ENCODE measurements at places on chromosomes 2 and 18. TPM values are rescaled to one million over a fixed set of nuclear protein-coding genes. Genes with fewer than 3 reads are reported as not detected.

The IL18R1 gene
- polyA plus RNA-seq, result 1.5 TPM

- peaks cover 4% of the 10 kb centered on the region for H3K36me3 ChIP-seq
- H3K27ac ChIP-seq, result peak overlapping the region; percentile 67
- H3K27me3 ChIP-seq, result no peaks in the 10 kb centered on the region
- H3K4me1 ChIP-seq, result peaks cover 9% of the 10 kb centered on the region
- H3K4me3 ChIP-seq, result no peak overlapping the region
- peak; percentile 45 for DNase-seq
Observed at GRCh38 chr2:9914384-9915065, 37.0 kb upstream of the GRHL1 start.

GRCh38 chr2:129935118-129935517 is 44.3 kb upstream of the RAB6C start:
- no peak for DNase-seq
- no peaks in the 10 kb centered on the region for H3K36me3 ChIP-seq
- peaks cover 14% of the 10 kb centered on the region for H3K27me3 ChIP-seq

The EMILIN2 gene
- 0.09 TPM for polyA plus RNA-seq

DNA sequence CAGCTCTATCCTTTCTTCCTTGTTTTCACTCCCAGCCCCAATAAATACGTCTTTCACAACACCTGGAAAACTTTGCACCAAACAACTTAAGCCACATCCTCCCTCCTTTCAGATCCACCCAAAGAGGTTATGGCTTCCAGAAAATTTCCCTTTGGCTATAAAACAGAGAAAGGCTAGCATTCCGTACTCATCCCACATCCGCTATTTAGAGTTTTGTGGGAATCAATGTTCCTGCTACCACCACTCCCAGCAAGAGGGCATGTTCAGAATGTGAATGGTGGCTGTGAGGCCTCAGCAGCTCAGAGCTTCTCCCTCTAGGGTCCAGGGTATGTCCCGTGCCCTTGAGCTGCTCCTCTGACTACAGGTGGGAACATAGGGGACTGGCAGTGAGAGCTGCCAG is 214.6 kb downstream of the NCK2 start:
- DNase-seq, result no peak
- no peaks in the 10 kb centered on the region for H3K36me3 ChIP-seq
- peaks cover 15% of the 10 kb centered on the region for H3K27me3 ChIP-seq
- no peaks in the 10 kb centered on the region for H3K4me1 ChIP-seq
- no peak overlapping the region for H3K4me3 ChIP-seq
- no peak overlapping the region for H3K27ac ChIP-seq

DNA sequence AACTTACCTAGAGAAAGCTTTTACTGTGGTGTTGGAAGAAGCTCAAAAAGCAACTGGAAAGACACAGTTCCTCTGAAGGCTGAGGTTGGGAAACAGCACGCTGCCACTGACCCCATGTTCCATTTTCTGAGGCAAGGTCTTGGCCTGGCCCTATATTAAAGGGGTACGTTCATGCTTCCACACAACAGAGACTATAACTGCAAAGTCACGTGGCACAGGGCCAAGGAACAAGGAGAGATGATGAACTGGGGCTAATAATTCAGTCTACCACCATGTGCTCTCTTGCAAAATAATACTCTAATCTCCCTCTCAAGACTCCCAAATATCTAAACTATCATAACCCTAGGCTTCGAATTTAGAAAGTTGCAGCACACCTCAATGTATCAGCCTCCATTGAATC is 381.6 kb downstream of the DSEL start:
- no peak for DNase-seq
- no peak overlapping the region for H3K4me3 ChIP-seq
- H3K27me3 ChIP-seq, result no peaks in the 10 kb centered on the region
- no peaks in the 10 kb centered on the region for H3K4me1 ChIP-seq
- no peak overlapping the region for H3K27ac ChIP-seq

DNA sequence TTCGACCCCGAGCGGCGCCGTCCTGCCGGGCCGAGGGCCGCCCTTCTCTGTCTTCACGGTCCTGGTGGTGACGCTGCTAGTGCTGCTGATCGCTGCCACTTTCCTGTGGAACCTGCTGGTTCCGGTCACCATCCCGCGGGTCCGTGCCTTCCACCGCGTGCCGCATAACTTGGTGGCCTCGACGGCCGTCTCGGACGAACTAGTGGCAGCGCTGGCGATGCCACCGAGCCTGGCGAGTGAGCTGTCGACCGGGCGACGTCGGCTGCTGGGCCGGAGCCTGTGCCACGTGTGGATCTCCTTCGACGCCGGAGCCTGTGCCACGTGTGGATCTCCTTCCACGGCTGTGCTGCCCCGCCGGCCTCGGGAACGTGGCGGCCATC is 45.0 kb downstream of the DDX18 start:
- no peak overlapping the region for H3K27ac ChIP-seq
- no peaks in the 10 kb centered on the region for H3K4me1 ChIP-seq
- DNase-seq, result no peak
- no peak overlapping the region for H3K4me3 ChIP-seq

GRCh38 chr2:155815851-155816250 is 516.7 kb downstream of the NR4A2 start:
- H3K27ac ChIP-seq, result no peak overlapping the region
- DNase-seq, result no peak
- H3K4me3 ChIP-seq, result no peak overlapping the region
- no peaks in the 10 kb centered on the region for H3K27me3 ChIP-seq
- H3K4me1 ChIP-seq, result no peaks in the 10 kb centered on the region

The ALPP gene
- not detected for polyA plus RNA-seq

DNA sequence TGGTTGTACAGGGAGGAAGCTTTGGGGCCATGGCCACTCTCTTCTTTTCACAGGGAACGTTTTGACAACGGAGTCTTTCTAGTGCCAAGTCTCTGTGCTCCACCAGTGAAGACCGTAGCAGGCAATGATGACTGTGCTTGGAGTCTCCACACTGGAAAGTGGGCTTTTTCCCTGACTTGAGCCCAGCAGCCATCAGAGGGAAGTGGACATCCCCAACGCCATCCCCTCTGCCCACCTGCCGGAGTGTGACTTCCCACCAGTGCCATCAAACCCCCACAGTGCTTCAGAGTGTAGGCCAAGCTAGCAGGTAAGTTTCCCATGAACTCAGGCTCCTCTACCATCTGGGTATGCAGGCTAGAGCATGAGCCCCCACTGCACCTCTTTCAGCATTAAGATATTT is 78.7 kb downstream of the APOB start:
- no peak overlapping the region for H3K4me3 ChIP-seq
- no peaks in the 10 kb centered on the region for H3K36me3 ChIP-seq
- no peaks in the 10 kb centered on the region for H3K4me1 ChIP-seq

- peaks cover 23% of the 10 kb centered on the region for H3K4me1 ChIP-seq
- peak; percentile 94 for DNase-seq
- H3K4me3 ChIP-seq, result peak overlapping the region; percentile 13
- H3K36me3 ChIP-seq, result no peaks in the 10 kb centered on the region
Observed at GRCh38 chr2:173427887-173428668, 73.4 kb downstream of the CDCA7 start.

The INHBB gene
- polyA plus RNA-seq, result 0.01 TPM

The SP110 gene
- polyA plus RNA-seq, result 23.9 TPM

The PDE6D gene
- 31.6 TPM for polyA plus RNA-seq

DNA sequence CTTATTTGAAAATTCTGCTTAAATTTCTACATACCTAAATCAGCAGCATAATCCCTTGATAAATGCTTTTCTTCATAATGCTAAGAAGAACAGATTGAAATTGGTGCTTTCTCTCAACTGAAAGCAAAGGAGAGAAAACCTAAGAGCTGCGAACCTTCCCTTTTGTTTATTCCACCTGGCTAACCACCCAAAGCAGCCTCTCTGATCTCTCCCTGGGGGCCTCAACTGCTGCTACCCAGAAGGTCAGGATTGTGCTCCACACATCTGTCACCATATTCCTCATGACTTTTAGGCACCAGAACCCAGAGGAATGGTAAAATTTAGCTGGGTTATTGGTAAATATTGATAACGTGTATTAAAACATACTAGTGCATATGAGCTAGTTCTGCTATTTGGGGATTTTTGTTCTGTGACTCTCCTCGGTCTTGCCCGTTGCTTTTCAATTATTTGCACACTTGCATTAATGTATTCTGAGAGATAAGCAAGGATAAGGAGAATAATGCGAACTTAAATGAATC is 334.1 kb downstream of the RIT2 start:
- no peaks in the 10 kb centered on the region for H3K27me3 ChIP-seq
- H3K27ac ChIP-seq, result no peak overlapping the region
- H3K4me3 ChIP-seq, result no peak overlapping the region

GRCh38 chr2:209423562-209424198 is at the start of gene MAP2:
Gene MAP2 (plus strand): TSS chr2:209424047. CDS start chr2:209653171, 229,124 bp downstream.
- H3K27ac ChIP-seq, result peak within 1 kb of the TSS; percentile 52
- H3K36me3 ChIP-seq, result no peaks in the 10 kb centered on the region
- no peaks in the 10 kb centered on the region for H3K27me3 ChIP-seq
- DNase-seq, result no peak
- H3K4me1 ChIP-seq, result peaks cover 30% of the 10 kb centered on the region

GRCh38 chr18:66647671-66648070 is 43.8 kb upstream of the CDH19 start:
- H3K4me3 ChIP-seq, result no peak overlapping the region
- H3K27ac ChIP-seq, result no peak overlapping the region
- no peaks in the 10 kb centered on the region for H3K4me1 ChIP-seq
- H3K27me3 ChIP-seq, result no peaks in the 10 kb centered on the region
- no peak for DNase-seq

The PAIP2B gene
- 0.99 TPM for polyA plus RNA-seq

- no peaks in the 10 kb centered on the region for H3K27me3 ChIP-seq
- DNase-seq, result no peak
- no peaks in the 10 kb centered on the region for H3K36me3 ChIP-seq
- peaks cover 6% of the 10 kb centered on the region for H3K4me1 ChIP-seq
Observed at GRCh38 chr18:55403421-55403949, 184.5 kb downstream of the TCF4 start.
